Activated CD4-positive, alpha-beta T cell treated with anti-CD3 and anti-CD28 coated beads for 36 hours (primary cell): ENCODE measurements at places on chromosomes 2 and 18.

DNA sequence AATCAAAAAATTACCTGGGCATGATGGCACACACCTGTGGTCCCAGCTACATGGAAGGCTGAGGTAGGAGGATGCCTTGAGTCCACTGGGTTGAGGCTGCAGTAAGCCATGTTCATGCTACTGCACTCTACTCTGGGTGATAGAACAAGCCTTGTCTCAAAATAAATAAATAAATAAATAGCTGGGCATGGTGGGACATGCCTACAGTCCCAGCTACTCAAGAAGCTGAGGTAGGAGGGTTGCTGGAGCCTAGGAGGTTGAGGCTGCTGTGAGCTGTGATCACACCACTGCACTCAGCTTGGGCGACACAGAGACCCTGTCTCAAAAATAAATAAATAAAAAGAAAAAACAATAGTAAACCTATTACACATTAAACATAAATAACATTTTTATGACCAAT is 3.0 kb downstream of the AP1S3 start:
- no peak for DNase-seq

DNA sequence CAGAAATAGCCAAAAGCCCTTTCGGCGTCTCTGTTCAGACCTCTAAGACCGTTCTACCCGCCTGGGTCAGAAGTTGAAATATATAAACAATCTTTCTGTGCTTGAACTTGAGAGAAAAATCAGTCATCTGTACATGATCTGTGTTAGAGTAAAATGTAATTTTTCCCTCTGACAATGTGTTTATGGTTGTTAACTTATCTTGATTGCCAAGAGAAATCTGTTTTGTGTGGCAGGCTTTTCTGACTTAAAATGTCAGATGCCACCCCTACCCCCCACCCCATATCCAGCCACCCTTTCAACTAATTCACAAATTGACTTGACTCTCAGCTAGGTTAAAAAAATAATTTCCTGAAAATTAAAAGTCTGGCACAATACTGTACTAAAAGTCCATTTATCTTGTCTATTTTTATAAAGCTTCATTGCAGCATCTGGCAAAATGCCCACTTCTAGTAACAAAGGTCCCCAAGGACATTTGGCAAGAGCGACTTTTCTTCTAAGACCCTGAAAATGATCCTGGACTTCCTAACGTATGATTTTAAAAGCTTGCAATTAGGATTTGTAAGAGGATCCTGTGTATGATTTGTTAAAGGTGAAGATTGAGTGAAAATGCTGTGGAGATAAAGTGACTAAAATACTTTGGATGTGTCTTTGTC is 304.2 kb downstream of the EPHA4 start:
- DNase-seq: no peak

- no peak for DNase-seq
Observed at GRCh38 chr2:199042660-199043379, 414.9 kb downstream of the SATB2 start.

DNA sequence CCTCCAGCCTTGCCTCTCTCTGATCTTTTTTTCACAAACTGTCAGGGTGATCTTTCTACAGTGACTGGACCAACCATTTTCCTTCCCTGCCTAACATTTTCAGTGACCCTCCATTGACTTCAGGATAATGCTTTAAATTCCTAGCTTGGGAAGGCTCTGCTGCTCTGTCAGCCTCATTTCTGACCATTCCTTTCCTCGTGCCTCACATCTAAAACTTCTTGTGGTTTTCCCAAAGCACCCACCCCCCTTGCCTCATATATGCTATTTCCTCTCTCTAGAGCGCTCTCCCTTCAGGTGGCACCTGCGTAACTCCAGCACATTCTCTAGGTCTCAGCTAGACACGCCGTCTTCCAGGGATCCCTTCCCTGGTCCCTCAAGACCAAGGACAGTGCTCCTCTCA is 37.2 kb downstream of the DRC1 start:
- no peak for DNase-seq

- DNase-seq: no peak
Observed at GRCh38 chr2:147689220-147689909, 155.5 kb upstream of the ACVR2A start.

GRCh38 chr18:78418379-78418778 is 561.2 kb upstream of the SALL3 start:
- no peak for DNase-seq

- DNase-seq: no peak
Observed at GRCh38 chr2:208222351-208222750, 32.5 kb downstream of the IDH1 start.

DNA sequence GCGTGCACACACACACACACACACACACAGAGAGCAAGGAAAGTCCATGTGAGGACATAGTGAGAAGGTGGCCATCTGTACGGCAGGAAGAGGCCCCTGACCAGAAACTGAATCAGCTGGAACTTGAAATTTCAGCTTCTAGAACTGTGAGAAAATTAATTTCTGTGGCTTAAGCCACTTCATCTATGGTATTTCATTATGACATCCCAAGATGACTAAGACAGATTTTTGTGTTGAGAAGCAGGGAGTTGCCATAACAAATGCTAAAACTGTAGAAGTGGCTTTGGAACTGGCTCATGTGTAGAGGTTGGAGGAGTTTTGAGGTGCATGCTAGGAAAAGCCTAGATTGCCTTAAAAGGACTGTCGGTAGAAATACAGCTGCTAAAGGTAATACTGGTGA is 63.4 kb upstream of the ZBTB7C start:
- DNase-seq: no peak

- no peak for DNase-seq
Observed at GRCh38 chr2:221042926-221043325, 529.2 kb downstream of the EPHA4 start.

GRCh38 chr2:33145459-33145858 is 198.7 kb downstream of the LTBP1 start:
- DNase-seq: no peak
